ENCODE measurements at places on chromosomes 2 and 18.

GRCh38 chr2:47014564-47015051, 99.0 kb upstream of the MCFD2 start:
- no peak for DNase-seq

DNA sequence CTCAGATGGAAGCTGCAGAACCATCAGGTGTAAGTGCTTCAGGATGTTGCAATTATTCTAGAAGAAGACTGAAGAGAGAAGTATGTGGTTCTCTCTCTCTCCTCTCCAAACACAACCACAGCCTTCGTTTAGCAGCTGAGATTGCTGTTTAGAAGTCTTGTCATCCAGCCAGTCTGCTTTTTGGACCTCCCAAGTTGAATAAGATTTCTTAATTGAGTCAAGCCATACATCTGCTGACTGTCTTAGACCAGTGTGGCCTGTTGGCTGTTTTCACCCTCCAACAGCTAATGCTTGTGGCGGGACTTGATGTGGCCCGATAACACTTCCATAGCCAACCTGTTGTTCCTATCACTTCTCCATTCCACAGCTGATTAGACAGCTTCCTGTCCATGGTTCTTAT, 91.3 kb upstream of the TMEM17 start:
- no peak for DNase-seq

DNA sequence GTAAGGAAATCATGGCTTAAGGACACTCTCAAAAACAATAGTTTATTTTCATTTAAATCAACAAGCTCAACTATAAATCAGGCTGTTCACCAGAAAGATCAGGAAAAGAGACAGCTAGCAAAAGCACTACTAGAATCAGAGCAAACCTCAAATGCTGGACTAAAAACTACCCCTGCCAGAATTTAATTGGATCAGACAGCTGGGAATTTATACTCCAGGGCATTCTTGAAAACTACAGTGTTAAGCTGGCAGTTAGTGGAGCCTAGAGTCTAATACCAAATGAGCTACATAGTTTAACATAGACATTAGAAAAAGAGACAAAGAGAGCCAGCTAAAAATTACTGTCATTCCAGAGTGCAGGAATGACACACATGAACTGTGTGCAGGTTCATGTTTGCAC, 1016.4 kb upstream of the CRIM1 start:
- DNase-seq, result no peak

GRCh38 chr2:127347734-127348392, 39.9 kb downstream of the MAP3K2 start:
- DNase-seq, result no peak

DNA sequence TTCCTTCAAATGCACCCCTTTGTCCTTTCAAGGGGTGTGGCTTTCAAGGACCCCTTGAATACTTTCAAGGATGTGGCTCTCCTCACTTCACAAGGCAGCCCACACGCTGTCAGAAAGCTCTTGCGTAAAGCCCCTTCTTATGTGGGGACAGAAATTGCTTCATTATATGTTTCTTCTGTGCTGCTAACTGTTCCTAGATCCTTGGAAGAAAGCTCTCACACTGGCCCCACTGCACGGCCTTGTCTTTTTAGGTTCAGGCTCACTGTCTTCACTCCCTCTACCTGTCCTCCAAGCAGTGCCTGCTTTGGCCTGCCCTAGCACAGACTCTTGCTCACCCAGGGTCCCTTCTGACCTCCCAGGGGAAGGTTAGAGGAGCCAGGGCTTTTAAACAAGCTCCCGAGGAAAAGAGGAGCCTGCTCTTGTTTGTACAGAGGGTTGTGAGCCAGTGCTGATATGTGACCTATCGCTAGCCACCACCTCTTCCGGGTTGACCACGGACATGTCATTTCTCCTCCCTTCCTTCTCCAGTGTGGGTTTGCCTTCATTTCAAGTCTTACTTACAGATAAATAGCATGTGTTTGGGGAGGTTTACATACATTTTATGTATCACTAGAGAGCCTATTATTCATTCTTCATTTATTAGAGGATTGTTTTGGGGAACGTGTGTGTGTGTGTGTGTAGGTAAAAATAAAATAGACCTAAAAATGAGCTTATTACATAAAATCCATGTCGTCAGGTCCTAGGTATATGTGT, 94.7 kb downstream of the RTN4 start:
- no peak for DNase-seq

DNA sequence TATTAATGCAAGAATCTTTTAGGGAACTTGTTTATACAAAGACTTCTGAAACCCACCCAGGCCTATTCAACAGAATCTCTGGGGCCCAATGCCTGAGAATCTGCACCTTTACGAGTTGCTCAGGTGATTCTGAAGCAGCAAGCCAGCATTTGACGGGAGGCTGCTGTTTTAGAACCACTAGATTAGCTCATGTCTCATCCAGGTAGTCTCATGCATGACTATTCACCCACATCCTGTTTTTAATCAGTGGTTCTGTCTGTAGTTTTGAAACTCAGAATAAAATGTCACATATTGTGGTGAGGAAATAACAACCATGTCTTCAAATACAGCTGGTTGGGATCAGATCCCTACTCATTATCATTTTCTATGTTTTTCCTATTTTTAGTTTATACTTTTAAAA, 39.5 kb downstream of the CYTIP start:
- no peak for DNase-seq

DNA sequence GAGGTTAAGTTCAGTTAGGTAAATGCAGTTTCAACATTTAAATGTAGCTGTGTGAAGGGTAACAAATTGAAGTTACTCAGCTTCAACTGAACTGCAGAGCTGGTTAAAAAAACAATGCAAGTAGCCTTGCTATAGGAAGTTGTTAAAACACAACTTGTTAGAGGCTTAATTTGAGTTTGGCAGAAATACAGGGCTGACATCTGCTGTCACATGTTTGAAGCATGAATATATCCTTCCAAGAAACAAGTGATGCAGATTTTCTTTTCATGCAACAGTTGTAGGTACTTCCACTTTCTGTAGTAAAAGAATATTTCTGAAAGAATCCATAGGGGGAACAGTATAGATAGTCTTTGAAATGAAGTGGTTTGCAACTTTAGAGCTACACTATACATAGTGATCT, 208.7 kb upstream of the RASGRP3 start:
- DNase-seq, result no peak

GRCh38 chr2:44651974-44652373, 289.5 kb upstream of the SIX3 start:
- no peak for DNase-seq

DNA sequence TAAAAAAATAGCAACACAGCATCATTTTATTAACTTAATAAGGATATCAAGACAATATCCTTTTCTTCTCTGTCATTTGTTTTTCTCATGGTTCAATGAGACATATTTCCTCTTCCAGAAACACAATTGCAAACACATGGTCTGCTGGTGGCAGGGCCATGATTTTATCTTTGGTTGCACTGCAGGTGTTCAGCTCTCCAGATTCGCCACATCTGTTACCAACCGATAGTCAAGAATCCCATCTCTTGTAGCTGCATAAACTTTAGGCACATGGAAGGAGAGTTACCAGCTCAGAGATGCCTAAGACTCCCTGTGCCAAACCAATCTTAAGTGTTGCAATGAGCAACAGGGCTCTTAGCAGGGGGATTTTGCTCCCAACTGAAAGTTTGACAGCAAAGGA, 1303.2 kb upstream of the CELF4 start:
- DNase-seq, result no peak

DNA sequence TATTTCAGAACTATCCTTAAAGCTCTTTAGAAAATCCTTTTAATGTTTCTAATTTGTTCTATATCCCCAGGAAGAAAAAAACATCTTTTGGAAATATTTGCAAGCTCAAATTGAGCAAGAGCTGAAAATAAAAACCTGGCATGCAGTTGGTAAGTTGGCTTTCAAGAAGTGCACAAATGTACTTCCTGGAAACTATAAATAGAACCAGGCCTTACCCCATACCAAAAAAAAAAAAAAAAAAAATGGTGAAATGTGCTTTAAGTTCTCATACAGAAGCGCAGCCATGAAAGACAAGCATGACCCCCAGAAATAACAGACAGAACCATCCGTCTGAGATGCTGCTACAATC, 178.5 kb downstream of the HDAC4 start:
- no peak for DNase-seq

- no peak for DNase-seq
Observed at GRCh38 chr2:85585781-85586105, 1.5 kb downstream of the VAMP5 start.
